CD4-positive, CD25-positive, alpha-beta regulatory T cell (primary cell): ENCODE measurements at places on chromosomes 11 and 22.
A peak's percentile ranks its signal among the peaks of the same experiment; 100 is the strongest.

DNA sequence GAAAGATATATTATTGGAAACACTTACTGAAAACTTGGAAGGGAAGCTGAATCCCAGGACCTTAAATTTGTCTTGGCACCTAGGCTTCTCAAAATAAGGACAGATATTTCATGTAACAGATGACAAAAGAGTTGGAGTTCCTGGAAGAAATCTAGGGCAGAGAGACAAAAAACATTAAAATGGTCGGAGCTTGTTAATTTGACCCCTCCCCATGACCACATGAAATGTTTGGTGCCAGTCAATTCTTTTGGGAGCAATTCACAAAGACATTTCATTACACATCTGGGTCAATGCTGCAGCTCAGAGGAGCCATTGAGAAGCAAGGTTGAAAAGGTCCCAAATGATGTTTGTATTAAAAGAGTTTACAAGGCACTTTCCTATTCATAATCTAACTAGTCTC is 162.0 kb upstream of the GUCY1A2 start:
- DNase-seq = no peak

- DNase-seq = peak; percentile 30
Measured at GRCh38 chr11:100687054-100687629, at the start of gene ARHGAP42. Gene ARHGAP42, plus strand, starts transcription at chr11:100687288. Its CDS starts 391 bp downstream, at chr11:100687679.

DNA sequence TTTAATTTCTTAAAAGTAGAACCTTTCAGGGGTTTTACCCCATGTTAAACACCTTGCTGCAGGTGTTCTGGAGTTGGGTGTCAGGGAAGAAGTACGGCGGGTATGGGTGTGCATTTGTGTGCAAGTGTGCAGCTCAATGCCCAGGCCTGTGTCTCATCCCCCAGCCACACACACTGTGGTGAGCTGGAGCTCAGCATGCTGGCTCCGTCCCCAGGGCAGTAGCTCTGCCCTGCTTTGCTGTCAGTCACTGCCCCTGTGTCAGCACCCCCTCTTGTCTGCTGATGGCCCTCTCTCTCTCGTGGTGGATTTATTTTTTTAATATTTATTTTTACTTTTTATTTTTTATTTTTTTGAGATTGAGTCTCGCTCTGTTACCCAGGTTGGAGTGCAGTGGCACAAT is 35.8 kb upstream of the MYO18B start:
- no peak for DNase-seq

- no peak for DNase-seq
Measured at GRCh38 chr11:34176751-34177209, 71.4 kb downstream of the NAT10 start.

DNA sequence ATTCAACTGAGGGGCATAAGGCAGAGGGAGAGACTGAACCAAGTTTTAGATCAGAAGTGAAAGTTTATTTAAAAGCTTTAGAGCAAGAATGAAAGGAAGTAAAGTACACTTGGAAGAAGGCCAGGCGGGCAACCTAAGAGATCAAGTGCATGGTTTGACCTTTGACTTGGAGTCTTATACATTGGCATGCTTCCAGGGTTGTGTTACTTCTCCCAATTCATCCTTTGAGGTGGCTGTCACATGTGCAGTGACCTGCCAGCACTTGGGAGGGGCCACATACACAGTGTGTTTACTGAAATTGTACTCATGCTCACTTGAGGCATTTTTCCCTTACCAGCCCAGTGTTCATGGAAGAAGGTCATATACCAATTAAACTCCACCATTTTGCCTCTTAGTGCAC is 30.4 kb downstream of the CYP2R1 start:
- DNase-seq = no peak
